Right renal cortex interstitium (tissue), 3 donors: ENCODE measurements at places on chromosomes 7 and 10. TPM values are rescaled to one million over a fixed set of nuclear protein-coding genes. Genes with fewer than 3 reads are reported as not detected.

C10orf53 gene
- 0.13 TPM for polyA plus RNA-seq

OR2A42 gene
- 1.0 TPM for polyA plus RNA-seq

XRCC2 gene
- 5.4 TPM for polyA plus RNA-seq

MYL7 gene
- 4.5 TPM for polyA plus RNA-seq

CAV1 gene
- 32.1 TPM for polyA plus RNA-seq

MLLT10 gene
- polyA plus RNA-seq = 51.1 TPM

GAD2 gene
- 1.2 TPM for polyA plus RNA-seq

GRM3 gene
- polyA plus RNA-seq = 0.18 TPM

ZNF804B gene
- 0.28 TPM for polyA plus RNA-seq

SPOCK2 gene
- 168 TPM for polyA plus RNA-seq

PPP3CB gene
- 66.2 TPM for polyA plus RNA-seq

C10orf143 gene
- polyA plus RNA-seq = 7.5 TPM

GHRHR gene
- polyA plus RNA-seq = 0.69 TPM

ABCA13 gene
- 0.69 TPM for polyA plus RNA-seq

CPED1 gene
- 43.0 TPM for polyA plus RNA-seq

GLCCI1 gene
- 36.1 TPM for polyA plus RNA-seq

HMX2 gene
- 1.6 TPM for polyA plus RNA-seq

KLF6 gene
- polyA plus RNA-seq = 45.5 TPM

CALML3 gene
- 0.10 TPM for polyA plus RNA-seq

MUC12 gene
- not detected for polyA plus RNA-seq
